Activated CD4-positive, alpha-beta T cell treated with anti-CD3 and anti-CD28 coated beads, Interleukin-2, Interleukin-6, amounts not matched to agents 100 ng/mL and 50 ng/mL, durations not matched to agents 16 hours and 8 hours (primary cell): ENCODE measurements at places on chromosomes 7 and 10.
A peak's percentile ranks its signal among the peaks of the same experiment; 100 is the strongest.

DNA sequence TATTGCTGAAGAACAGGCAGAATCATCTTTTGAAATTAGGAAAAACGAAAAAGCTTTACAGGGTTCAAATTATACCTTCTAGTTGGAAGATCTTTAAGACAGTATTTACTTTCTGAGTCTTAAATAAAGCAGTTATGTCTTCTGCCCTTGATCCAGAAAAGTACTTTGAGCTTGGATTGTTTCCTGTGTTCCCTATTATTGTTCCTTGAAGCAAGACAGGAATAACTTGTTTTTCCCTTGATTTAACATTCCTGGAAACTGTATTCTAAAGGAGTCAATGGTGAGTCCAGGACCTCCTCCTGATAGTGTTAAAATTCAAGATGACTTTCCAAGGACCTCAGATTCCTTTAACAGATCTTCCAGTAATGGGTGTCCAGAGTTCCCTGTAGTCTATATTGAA is 74.3 kb upstream of the GATA3 start:
- DNase-seq = no peak

DNA sequence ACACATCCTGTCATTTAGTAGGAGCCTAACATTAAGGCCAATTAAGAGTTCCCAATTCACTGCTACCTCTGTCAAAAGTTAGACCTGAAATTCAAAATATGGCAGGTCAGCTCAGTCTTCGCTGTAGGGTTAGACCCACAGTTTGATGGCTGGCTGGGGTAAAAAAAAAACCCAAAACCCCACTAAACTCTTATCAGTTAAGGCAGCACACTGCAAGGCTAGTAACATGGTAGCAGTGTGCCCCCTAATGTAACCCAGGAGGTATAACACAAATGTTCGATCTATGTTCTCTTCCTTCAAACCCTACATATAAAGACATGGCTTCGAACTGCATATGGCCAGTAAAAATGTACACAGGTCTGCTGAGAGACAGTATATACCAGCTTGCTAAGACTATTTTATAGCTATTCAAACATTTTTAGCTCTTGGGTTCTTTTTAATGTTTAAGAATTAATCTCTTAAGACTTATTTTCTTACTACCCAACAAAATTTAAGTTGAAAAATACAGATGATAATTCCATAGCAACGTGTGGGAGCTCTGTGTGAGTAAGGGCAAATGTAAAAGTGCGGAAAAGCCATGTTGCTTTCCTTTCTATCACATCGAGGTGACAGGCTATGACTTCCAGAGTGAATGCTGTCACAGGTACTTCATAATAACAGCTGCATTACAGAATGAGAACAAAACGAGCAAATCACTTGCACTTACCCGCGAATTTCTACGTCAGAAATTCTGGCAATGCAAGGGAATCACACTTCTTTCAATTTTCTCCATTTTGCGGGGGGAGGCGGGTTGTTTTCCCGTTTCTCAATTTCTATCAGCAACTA is 168.4 kb upstream of the IMMP2L start:
- peak; percentile 28 for DNase-seq

DNA sequence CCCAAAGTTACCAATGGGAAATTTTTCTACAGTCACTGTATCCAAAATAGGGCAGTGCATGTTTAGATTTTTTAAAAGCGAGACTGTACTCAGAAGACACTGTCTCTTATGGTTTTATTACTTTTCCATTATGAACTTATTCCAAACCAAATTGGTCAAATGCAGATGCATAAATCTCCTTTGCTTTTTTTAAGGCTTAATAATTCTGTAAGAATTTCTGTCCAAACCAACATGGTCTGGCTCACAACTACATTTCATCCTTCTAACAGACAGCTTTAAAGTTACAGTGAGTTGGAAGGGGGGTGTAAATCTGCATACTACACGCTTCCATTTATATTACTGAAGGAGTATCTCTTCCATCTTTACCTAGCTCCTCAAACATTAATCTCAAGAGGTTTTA is 199.2 kb downstream of the SLC25A13 start:
- no peak for DNase-seq

DNA sequence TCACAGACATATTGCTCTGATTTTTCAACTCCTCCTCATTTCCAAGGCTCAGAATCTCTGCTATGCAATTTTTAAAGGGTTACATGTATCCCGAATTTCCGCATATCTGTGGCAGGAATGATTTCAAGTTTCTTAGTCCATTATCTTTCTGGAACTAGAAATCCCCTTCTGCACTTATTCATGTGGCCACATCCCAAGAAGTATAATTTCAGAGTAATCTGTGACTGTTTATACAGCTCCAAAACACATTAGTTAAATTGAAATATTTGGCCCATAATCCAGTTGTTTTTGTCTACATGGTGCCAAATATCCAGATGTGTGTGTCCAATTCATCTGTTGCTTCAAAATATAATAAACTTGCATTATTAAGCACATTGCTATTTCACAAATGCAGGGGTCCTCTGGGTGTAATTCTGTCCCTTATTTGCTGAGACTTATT is 271.2 kb downstream of the ARHGAP12 start:
- no peak for DNase-seq

DNA sequence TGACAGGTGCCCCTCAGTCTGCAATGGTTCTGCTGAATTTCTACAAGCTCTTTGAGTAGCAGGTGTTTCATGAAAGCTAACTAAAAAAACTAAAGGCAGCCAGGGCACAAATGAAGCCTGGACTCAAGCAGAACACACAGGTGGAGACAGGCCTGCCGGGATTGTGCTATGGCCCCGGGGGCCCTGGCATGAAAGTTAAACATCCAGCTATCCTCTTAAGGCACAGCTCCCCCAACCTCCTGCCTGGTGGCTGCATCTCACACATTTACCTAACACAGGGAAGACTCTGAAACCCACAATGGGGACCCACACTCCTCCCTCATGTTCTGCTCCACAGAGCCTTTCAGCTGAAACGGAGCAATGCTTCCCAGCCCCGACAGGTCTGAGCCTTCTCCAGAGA is 76.3 kb upstream of the CAMK2B start:
- DNase-seq = no peak

DNA sequence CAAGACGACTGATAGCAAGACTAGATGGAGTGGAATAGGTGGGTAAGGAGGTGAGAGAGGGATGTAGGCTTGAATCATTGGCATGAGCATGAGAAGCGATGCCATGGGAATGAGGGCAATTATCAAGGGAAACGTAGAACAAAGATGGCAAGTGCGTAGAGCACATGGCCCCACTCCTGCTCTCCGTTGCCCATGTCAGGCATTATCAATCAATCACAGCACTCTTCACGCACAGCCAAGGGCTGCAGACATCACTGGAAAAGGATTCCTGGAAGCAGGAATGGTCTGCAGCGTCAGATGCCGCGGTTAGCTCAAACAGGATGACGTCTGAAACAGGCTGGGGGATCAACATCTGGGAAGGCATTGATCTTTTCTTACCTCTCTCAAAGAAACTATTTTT is 25.6 kb upstream of the GALNTL5 start:
- DNase-seq = no peak

- no peak for DNase-seq
Observed at GRCh38 chr10:36126076-36126475, 484.0 kb upstream of the FZD8 start.

- no peak for DNase-seq
Observed at GRCh38 chr7:6481445-6481844, 33.7 kb upstream of the DAGLB start.

DNA sequence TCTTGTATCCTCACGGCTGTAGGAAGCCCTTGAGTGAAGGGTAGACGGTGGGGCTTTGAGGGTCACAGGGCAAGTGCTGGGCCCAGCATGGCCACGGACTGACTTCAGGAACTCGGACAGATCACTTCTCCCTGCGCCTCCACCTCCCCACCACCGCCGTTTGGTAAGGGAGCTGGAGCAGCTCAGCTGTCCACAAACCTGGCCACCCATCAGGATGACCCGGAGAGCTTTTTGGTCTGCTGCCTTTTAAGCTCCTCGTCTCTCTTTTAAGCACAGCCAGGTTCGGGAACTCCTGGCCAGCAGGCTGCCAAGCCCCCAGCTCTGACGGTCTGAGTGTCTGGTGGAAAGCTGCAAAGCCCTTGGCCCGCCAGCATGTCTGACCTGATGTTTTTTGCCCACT is 64.1 kb downstream of the ABRAXAS2 start:
- no peak for DNase-seq

DNA sequence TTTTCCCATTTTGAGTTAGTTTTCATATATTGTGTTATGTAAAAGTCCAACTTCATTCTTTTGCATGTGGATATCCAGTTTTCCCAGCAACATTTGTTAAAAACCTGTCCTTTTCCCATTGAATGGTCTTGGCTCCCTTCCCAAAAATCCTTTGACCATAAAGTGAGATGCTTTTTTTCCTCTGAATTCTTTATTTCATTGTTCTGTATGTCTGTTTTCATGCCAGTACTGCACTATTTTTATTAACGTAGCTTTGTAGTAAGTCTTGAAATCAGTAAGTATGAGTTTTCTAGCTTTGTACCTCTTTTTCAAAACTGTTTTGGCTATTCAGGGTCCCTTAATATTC is 20.0 kb downstream of the C1GALT1 start:
- no peak for DNase-seq

DNA sequence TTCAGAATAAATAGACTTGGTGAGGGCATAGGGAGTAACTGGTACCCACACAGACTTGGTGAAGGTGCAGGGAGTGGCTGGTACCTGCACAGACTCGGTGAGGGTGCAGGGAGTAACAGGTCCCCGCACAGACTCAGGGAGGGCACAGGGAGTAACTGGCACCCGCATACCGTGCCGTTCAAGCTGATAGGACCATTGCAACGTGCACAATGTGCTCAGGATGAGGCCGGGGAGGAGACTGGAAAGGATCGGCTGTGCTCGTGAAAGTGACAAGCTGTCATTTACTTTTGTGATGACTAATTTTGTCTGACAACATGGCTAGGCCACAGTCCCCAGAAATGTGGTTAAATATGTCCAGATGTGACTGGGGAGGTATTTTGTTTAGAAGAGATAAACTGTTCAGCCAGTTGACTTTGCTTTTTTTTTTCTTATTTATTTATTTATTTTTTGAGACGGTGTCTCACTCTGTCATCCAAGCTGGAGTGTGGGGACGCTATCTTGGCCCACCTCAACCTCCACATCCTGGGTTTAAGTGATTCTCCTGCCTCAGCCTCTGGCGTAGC is 76.2 kb upstream of the NMT2 start:
- peak; percentile 47 for DNase-seq

DNA sequence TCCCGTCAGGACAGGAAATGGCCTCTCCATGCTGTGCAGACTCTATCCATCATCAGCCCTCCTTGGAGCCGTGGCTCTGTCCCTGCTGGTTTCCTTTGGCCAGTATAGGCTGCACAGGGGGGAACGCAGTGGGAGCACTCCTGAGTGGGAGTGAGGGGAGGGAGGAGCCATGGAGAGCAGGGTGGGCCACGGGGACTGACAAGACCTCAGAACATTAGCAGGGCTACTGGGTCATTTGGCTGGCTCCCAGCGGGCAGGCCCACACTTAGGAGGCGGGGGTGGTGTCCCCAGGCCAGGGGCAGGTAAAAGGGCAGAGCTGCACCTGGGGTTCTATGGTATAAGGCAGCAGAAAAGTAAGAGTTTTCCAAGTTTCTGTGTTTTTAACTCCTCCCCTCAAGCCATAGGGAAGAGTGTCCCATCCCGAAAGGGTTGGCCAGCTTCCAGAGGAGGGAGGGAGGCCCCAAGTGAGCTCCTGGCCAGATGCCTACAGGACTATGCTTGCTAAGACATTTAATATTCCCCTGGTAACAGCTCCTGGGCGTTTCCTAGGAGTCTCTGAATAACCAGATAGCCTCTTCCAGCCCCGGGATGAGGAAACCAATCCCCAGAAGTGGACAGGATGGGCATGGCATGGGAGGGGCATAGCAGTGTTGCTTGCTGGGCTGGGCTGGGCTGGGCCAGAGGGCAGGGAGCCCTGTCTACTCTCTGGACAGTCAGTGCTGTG is 5.5 kb upstream of the OPN4 start:
- no peak for DNase-seq

GRCh38 chr7:98217623-98218582 is 6.7 kb downstream of the BHLHA15 start:
- DNase-seq = no peak

GRCh38 chr7:52569151-52569550 is 466.3 kb upstream of the POM121L12 start:
- no peak for DNase-seq

DNA sequence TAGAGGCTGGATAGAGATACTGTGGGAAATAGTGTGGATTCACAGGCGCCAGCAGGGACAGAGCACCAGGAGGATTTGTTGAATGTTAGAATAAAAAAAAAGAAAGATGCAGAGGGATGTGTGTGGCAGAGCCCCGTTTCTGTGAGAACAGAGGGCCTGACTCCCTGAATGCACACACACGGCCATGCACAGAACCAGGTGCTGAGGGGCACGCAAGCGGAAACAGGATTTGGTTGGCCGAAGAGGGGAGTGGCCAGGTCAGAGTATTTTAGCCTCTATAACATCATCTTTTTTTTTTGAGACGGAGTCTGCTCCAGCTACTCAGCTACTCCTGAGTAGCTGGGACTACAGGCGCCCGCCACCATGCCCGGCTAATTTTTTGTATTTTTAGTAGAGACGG is 21.9 kb downstream of the IQCE start:
- no peak for DNase-seq

DNA sequence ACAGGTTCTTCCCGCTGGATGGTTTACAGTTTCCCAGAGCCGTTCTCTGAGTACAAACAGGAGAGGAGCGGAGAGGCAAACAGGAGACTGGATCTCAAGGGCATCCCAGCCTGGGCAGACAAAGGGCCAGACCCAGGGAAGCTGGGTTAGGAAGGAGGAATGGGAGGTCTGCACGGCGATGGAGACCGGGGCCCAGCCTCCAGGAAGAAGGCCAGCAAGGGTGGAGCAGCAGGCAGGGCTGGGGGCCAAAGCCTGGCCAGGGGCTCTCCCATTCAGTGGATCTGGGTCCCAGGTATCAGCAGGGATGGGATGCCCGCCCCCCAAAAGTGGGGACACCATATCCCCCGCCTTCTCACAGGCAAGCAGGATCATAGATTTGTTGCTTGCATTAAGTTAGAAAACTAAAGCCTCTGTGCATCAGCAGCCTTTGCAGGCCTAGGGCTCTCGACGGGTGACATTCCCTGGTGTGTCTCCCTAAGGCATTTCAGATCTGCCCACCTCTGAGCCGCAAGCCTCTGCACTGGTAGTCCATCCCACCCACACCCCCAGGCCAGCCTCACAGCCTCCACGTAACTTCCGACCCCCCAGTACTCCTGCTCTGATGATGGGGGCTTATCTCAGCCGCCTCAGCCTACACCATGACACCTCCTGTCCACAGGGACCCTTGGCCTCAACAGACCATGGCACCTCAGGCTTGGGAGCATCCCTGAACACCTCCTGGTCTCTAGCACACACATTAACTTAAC is 59.9 kb downstream of the TNS3 start:
- no peak for DNase-seq
